ENCODE measurements at places on chromosomes 2 and 18.
A peak's percentile ranks its signal among the peaks of the same experiment; 100 is the strongest.

- no peak for DNase-seq
These were observed 72.8 kb upstream of the TTC39C start for GRCh38 chr18:23941791-23942190.

- peak; percentile 35 for DNase-seq
These were observed 664 bp upstream of the IMPA2 start for GRCh38 chr18:11980494-11981191.

DNA sequence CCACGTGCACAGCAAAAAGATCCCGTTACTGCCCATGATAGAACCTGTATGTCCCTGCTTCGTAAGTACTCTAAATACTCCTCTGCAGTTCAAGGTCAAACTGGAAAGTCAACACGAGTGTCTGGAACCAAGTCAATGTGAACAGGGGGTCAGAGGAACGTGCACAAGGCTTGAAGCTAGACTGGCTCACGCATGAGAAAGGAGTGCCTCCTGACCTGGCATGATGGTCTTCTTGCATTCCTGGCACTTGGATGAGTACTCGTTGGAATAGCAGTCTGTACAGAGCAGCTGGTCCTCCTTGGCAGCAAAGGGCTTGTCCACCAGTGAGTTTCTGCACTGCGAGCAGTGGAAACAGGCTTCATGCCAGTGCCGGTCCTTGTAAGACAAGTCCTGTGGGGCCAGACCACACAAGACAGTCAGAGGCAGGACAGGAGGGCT lies 25.5 kb downstream of the FHL2 start:
- DNase-seq: peak; percentile 78

DNA sequence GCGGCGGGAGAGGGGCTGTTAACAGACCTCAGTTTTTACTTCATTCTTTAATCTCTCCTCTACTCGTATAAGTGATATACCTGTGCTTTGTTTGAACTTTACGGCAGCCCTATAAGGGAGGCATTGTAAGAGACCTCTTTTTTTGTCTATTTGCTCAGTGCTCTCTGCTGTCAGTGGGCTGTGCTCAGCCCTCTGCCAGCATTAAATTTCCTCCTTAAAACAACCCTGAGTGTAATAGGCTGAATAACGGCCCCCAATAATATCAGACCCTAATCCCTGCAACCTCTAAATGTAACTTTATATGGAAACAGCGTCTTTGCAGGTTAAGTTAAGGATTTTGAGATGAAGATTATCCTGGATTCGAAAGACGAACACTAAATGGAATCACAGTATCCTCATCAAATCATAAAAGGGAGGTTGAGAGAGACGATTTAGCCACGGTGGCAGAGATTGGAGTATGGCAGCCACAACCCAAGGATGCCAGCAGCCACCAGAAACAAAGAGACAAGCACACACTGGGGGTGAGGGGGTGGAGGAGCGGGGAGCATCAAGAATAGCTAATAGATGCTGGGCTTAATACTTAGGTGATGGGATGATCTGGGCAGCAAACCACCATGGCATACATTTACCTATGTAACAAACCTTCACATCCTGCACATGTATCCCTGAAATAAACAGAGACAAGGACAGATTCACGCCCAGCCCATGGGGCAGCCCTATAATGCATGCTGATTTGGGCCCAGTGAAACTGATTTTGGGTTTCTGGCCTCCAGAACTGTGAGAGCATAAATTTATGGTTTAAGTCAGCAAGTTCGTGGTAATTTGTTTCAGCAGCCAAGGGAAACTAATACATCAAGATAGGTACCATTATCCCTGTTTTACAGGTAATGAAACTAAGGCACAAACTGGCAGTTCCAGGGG lies 894 bp upstream of the FARSB start:
- no peak for DNase-seq

- DNase-seq: no peak
These were observed 47.8 kb upstream of the INPP4A start for GRCh38 chr2:98396745-98397355.

- no peak for DNase-seq
These were observed 92.3 kb upstream of the ALPP start for GRCh38 chr2:232286001-232286868.

DNA sequence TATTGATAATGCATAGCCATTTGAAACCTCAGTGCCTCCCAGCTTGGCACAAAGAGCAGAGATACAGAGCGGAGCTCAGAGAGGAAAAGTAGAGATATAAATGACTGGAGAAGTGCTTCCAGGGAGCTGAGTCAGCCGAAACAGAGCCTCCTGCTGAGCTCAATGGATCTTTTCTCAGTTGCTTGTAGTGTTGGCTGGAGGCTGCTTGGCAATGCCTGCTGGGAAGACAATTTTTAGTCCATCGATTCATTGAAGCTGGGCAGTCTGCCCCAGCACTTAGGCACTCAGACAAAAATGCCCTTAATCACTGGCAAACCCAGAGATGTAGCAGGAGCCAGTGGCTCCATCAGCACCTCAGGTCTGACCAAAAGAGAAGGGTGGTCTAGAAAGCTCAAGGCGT lies 81.3 kb upstream of the SETBP1 start:
- DNase-seq: no peak

- DNase-seq: no peak
These were observed 515.1 kb downstream of the STK39 start for GRCh38 chr2:167732326-167732725.

DNA sequence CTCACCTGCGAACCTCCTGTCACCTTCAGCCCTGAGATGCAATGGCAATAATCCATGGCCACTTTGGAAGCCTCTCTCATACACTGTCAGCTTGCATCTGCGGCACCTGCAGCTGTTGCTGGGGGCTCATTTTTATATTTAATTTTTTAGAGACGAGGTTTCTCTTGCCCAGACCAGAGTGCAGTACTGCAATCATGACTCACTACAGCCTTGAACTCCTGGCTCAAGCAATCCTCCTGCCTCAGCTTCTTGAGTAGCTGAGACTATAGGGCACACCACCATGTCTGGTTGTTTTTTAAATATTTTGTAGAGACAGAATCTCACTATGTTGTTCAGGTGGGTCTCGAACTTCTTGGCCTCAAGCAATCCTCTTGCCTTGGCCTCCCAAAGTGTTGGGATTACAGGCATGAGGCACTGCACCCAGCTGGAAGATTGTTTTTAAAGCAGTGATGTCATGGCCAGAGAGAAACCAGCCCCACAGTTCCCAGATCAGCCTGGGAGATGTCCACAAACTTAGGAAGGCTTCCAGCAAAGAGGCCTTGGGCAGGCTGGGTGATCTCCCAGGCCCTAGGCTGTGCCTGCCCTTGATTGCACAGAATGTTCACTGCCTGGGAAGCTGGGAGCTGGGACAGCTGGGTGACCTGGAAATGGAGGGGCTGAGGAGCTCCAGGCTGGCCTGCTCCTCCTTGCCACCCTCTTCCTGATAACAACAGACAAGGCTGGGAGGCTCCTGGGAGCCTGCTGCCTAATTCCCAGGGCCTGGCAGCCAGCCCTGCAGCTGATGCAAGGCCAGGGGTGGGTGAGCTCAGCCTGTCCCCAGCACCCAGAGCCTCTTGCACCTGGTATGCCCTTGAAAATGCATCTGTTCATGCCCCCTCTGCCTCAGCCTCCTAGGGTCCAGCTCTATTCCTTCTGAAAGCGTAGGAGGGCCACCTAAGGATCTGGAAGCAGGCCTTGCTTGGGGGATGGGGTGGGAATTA lies 27.1 kb downstream of the SH2D6 start:
- no peak for DNase-seq

DNA sequence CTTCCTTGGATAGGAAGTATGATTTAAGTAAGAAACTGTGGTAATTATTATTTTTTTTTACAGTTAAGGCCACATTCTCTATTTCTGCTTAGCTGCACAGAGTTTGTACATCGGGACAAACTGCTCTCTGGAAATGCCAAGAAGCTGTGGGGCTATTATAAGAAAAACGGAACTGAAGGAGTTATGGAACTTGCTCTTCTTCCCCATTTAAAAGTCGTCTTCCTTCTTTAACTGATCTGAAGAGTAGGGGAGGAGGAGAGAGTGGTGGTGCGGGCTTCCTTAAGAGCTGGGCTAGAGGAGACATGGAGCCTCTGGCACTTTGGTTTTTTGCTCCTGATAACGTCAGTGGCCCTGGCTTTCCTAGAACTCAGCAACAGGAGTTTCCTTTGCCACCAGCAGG lies 54.4 kb downstream of the RAB31 start:
- DNase-seq: no peak

DNA sequence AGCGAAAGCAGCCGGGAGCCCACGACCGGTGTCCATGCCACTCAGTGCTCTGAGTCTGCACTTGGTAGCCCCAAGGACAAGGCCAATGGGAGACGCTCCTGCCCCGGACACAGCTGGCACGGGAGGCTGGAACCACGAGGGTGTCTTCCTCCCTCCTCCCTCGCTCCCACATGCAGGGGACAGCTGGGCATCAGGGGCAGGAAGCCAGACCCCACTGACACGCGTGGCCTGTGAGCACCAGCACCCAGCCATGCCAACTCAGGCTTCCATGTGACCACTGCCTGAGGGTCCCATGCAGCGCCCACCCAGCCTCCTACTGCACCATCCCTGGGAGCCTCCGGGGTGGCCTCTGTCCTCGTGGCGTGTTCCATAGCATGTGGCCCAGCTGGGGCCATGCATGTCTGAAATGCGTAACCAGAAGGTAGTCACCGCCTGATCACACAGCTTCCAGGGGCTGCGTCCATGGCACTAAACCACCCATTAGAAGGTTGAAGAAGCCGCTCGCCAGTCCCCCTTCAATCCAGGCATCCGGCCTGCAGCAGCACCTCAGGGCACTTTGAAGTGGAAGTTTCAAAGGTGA lies 323.2 kb upstream of the SALL3 start:
- no peak for DNase-seq

DNA sequence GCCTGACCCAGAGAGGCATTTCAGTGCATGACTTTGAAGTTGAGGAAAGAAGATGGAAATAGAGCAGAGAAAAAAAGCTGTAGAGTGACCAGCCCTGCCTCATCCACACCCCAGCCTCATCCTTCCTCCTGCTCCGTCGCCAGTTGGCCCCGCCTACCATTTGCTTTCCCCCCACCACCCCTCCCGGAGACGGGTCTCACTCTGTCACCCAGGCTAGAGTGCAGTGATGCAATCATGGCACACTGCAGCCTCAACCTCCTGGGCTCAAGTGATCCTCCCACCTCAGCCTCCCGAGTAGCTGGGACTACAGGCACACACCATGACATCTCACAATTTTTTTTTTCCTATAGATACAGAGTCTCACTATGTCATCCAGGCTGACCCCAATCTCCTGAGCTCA lies 200.8 kb downstream of the EPHA4 start:
- DNase-seq: no peak

DNA sequence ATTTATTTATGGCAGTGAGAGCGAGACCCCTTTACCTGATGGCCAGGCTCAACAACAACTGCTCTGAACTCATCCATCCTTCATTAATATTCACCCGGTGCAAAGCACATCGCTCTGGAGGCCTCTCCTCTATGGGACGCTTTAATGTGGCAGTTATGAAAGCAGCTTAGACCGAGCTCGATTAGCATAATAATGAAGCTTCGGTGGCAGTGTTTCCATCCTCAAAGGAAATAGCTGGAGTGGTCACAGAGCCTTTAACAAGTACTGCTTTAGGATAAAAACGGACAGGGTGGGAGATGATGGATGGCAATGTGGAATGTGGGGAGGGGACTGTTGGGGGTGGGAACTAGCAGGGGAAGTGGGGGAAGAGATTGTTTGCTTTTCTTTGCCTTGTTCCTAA lies 243.9 kb downstream of the SLC4A3 start:
- no peak for DNase-seq

DNA sequence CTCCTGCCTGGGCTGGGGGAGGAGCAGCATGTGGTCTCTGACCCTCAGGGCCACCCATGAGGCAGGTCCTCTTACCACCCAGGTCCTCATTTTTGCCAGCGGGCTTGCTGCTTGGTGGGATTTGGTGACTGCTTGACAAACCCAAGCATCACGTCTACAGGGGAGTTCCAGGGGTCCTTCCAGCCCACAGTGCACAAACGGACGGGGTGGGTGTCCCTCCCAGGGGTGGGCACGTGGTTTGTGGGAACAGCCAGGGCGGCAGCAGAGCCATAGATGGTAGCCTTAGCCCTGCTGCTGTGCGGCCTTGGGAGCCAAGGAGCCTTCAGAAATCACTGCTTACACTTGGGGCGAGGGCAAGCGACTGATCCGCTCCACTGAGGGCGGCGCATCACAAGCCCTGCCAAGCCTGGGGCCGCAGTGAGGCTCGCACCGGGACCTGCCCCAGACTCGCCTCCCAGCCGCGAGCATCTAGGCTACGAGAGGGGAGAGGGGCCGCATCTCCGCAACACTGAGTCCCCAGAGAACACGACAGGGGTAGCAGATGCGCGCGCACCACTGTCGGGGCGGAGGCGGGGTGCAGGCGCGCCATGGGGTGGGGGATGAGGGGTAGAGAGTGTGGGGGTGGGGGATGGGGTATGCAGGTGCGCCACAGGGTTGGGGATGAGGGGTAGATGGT lies 36.9 kb downstream of the SNED1 start:
- DNase-seq: no peak

DNA sequence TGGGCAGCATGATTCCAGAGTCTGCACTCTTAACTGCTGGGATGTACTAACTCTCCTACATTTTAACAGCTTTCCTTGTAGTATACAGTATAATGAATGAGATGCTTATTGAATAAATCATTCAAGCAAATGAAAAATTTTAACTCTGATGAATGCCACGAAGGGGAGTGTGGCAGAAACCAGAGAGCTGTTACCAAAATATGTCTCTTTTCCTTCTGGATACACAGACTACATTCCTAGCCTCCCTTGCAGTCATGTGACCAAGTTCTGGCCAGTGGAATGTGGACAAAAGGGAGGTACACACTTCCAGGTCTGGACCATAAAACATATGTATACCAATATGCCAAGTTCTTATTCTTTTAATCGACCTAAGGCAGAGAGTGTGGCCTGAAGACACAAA lies 1.7 kb upstream of the EML4 start:
- DNase-seq: no peak

All from cerebellar nuclear complex (tissue), 1 donor.